ENCODE measurements at places on chromosomes 3 and 15.

- DNase-seq = no peak
Observed at GRCh38 chr3:13282358-13282985, 137.7 kb downstream of the NUP210 start.

GRCh38 chr3:58570851-58571250 lies 6.3 kb downstream of the FAM107A start:
- DNase-seq = no peak

DNA sequence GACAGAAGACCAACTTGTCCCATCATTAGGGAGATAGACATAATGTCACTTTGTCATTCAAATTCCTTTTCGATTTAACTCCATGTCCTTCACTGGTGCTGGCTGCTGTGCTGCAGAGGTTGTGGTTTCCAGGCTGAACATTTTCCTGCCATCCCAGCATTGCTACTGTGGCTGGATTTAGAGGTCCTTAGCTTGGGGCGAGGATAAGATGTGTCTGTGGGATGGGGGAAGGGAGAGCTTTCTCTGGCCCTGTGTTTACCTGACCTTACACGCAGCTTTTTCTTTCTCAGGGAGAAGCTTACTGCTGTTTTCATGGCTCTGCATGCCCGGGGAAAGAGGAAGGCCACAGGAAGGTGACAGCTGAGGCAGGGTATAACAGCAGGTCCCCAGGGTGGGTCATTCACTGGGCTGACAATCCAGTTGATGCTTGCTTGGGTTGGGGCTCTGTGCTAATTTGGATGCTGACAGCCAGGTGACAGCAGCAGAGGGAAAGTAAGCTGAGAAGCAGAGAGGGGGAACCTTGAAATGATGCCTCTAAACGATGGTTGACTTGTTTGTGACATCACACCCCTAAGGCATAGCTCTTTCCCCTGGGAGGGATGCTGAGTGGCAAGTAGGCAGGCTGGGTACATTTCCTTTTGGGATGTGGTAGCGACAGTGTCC lies 326.9 kb upstream of the CTNNB1 start:
- no peak for DNase-seq

DNA sequence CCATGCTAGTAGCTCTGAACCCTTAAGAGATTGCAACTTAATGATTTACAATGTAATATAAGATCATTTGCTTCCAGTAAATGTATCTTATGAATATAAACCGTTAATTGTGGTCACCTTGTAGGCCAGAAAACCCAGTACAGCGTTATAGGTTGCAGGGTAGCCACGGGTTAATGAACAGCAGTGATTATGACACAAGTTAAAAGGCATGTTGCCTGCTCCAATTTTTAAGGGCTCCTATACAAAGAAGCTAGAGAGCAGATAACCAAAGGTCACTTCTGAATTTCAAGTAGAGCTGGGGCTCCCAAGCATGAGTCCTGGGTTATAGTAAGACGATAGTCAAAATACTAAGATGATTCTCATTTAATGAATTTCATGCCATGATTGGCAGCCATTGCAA lies 13.5 kb downstream of the GUCA1C start:
- no peak for DNase-seq
